ENCODE measurements at places on chromosomes 7 and 10. TPM values are rescaled to one million over a fixed set of nuclear protein-coding genes. Genes with fewer than 3 reads are reported as not detected.

The OR6V1 gene
- total RNA-seq: not detected

The ZNF727 gene
- 13.5 TPM for total RNA-seq

The HOXA5 gene
- total RNA-seq: 10.4 TPM

The NPY4R gene
- total RNA-seq: not detected

The ACTL6B gene
- total RNA-seq: not detected

The DOCK1 gene
- 97.7 TPM for total RNA-seq

The ADIRF gene
- total RNA-seq: 790 TPM

The MSMB gene
- not detected for total RNA-seq

The SEMA3A gene
- total RNA-seq: 8.1 TPM

The CEP55 gene
- 0.89 TPM for total RNA-seq

The SORBS1 gene
- 347 TPM for total RNA-seq

The PPP1R17 gene
- not detected for total RNA-seq

The SYNPO2L gene
- 0.29 TPM for total RNA-seq

The KAZALD1 gene
- 3.4 TPM for total RNA-seq

The GNAT3 gene
- total RNA-seq: not detected

The CLRN3 gene
- not detected for total RNA-seq

The C7orf57 gene
- 0.42 TPM for total RNA-seq

The C10orf53 gene
- not detected for total RNA-seq

The TACR2 gene
- total RNA-seq: 5.6 TPM

The LHFPL3 gene
- total RNA-seq: not detected

The STYXL1 gene
- total RNA-seq: 45.4 TPM

The HOXA9 gene
- 7.4 TPM for total RNA-seq

The ZNF22 gene
- total RNA-seq: 21.2 TPM

The GCK gene
- 0.39 TPM for total RNA-seq

The TMEM229A gene
- total RNA-seq: 0.42 TPM

The PDGFA gene
- total RNA-seq: 31.5 TPM

The AP1S1 gene
- total RNA-seq: 50.5 TPM

The GDF10 gene
- 1.5 TPM for total RNA-seq

The LRWD1 gene
- 11.4 TPM for total RNA-seq

The RBP3 gene
- total RNA-seq: not detected

The PAPSS2 gene
- 11.7 TPM for total RNA-seq

The PNLIPRP2 gene
- not detected for total RNA-seq

The PNLIPRP3 gene
- not detected for total RNA-seq

The NUDT13 gene
- total RNA-seq: 2.5 TPM

The RBM20 gene
- 0.68 TPM for total RNA-seq
